ENCODE measurements at places on chromosomes 4 and X.

- DNase-seq, result no peak
These were observed 309.5 kb downstream of the TMA16 start for GRCh38 chr4:163804001-163804400.

DNA sequence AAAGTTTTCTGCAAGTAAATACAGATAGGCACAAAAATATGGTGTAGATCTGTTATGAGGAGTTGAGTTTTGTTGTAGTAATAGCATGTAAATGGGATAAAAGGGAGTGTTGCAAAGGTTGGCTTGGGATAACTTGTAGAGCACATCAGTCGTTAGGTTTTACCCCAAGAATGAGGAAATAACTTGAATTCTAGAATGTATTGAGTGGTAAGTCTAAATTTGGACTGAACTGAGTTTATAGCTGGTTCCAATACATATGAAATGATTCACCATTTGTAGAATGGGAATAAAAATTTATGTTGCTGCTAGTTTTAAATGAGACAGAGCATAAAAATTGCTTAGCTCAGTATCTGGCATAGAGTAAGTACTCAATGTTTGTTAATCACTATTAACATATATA, 719.2 kb downstream of the FSTL5 start:
- DNase-seq, result no peak

DNA sequence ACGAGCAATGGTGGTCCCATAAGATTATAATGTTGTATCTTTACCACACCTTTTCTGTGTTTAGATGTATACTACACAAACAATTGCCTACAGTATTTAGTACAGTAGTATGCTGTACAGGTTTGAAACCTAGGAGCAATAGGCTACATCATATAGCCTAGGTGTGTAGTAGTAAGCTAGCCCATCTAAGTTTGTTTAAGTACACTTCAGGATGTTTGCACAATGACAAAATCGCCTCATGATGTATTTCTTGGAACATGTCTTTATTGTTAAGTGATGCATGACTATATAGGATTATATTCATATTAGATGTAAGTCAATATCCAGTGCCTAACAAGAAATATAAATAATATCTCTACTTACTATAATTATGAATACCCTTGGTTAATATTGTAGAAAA, 104.6 kb downstream of the SLC10A6 start:
- no peak for DNase-seq

GRCh38 chr4:25783943-25784342, 78.8 kb downstream of the SEL1L3 start:
- no peak for DNase-seq

GRCh38 chr4:23945451-23946017, 55.7 kb upstream of the PPARGC1A start:
- DNase-seq, result no peak

All from stimulated activated CD8-positive, alpha-beta memory T cell treated with anti-CD3 and anti-CD28 coated beads, Interleukin-7, amount 100 ng/mL, for 1 hour (primary cell).